PC-9 (cell line): ENCODE measurements at places on chromosomes 2 and 18. TPM values are rescaled to one million over a fixed set of nuclear protein-coding genes. Genes with fewer than 3 reads are reported as not detected.

GAL3ST2 gene
- total RNA-seq, result 3.9 and 4.3 TPM in 2 replicates

DNA sequence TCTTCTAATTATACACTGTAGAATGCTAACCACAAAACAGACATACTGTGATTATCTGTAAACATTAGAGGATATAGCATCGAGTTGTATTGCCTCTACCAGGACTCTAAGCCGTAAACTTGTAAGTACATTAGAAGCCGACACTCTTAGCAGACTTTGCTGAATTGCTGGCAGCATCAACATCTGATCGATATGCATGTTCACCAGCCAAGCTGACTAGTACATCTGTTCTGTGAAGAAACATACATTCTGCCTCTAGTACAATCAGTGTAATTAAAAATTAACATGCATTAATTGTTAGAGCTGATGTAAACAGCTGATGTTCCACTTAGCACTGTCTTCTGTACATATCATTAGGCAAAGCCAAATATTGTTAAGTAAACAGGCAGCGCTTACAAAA lies 502.2 kb downstream of the NR4A2 start:
- no peak for DNase-seq

SUMO1 gene
- 66.3 and 100 TPM in 2 replicates for total RNA-seq

GRCh38 chr2:85804583-85804982 lies 50.8 kb downstream of the ATOH8 start:
- DNase-seq, result no peak

DNA sequence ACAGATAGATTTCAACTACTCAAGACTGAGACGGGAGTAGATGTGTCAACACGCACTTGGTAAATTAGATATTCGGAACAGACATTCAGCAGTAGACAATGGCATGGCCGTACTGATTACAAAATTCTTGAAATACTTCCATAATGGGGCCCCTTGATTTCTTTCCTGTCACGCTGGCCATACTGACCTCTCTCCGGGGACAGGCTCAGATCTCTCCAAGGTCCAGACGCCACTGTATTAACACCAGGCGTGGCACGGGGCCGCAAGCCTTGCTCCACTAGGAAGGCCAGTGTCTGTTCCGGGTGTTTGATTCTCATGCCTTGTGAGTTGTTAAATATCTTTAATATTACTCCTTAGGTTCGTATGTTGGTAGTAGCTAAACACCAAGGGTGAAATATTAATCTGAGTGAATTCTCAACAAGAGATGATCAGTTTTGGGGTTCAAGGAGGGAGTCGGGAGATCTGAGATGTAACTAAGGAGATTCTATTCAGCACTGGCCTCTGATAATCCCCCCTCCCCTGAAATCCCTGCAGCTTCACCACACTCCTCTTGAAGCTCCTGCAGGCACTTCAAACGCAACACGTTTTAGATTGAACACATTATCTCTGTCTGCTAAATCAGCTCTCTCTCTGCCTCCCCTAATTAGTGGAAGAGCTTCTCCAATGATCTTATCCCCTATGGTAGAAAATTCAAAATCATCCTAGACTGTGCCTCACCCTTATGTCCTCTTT lies 2.2 kb upstream of the EHD3 start:
- DNase-seq, result no peak

GRCh38 chr18:50038448-50038847 lies 156.5 kb downstream of the MYO5B start:
- no peak for DNase-seq

DNA sequence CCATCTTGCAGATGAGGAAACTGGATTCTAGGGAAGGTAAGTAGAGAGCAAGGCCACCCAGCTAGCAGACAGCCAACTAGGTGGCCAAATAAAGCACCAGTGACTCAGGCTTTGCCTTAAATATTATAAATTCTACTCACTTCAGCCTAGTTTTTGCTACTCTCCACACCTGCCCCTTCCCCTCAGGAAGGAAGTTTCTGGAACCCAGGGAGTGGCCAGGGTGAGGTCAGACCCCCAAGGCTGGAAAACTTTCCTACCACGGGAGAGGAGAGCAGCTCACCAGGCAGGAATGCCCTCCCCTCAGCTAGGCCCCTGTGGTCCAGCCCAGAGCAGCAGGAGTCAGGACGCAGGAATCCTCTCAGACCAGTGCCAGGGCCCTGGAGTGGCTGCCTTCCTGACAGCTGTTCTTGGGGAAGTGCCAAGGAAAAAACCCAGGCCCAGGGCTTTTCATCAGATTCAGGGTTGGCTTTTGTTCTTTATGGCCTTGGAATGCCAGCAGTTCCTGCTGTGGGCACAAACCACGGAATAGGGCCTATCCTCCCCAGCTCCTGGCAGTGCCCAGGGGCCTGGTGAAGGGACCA lies 5.1 kb upstream of the PAX8 start:
- peak; percentile 93 for DNase-seq
